ENCODE measurements at places on chromosomes 7 and 10.

- DNase-seq = no peak
These were observed 563.1 kb upstream of the GALNT17 start for GRCh38 chr7:70568674-70569334.

- DNase-seq = no peak
These were observed 94.7 kb downstream of the DYNC2I1 start for GRCh38 chr7:158950914-158951635.

- peak; percentile 32 for DNase-seq
These were observed 20.6 kb upstream of the FAM180A start for GRCh38 chr7:135769005-135769802.

- peak; percentile 75 for DNase-seq
These were observed 1.3 kb downstream of the MBLAC1 start for GRCh38 chr7:100127866-100128636.

DNA sequence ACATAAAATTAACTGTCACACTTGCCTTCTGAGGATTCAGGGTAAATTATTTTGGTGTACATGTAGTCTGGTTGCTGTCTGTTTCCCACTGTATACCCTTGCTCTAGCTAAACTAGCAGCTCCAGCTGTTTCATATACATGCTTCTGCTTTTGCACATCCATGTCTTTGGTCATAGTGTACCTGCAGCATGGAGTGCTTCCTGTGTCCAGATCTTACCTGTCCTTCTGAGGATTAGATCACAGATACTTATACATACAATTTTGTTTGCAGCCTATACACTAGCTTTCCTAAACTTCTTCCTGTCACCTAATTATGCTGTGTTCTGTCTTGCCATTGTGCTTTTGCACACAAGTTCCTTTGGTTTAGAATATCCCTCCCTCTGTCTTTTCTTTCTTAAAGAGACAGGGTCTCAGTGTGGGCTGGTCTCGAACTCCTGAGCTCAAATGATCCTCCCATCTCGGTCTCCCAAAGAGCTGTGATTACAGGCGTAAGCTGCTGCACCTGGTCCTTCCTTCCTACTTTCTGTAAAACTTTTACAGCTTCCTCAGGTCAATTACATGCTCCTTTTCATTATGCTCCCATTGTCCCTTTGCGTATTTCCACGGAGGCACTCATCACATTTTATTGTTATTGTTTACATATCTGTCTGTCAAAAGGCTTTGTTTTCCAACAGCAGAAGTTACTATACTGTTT lies 33.8 kb downstream of the TPST1 start:
- DNase-seq = no peak

DNA sequence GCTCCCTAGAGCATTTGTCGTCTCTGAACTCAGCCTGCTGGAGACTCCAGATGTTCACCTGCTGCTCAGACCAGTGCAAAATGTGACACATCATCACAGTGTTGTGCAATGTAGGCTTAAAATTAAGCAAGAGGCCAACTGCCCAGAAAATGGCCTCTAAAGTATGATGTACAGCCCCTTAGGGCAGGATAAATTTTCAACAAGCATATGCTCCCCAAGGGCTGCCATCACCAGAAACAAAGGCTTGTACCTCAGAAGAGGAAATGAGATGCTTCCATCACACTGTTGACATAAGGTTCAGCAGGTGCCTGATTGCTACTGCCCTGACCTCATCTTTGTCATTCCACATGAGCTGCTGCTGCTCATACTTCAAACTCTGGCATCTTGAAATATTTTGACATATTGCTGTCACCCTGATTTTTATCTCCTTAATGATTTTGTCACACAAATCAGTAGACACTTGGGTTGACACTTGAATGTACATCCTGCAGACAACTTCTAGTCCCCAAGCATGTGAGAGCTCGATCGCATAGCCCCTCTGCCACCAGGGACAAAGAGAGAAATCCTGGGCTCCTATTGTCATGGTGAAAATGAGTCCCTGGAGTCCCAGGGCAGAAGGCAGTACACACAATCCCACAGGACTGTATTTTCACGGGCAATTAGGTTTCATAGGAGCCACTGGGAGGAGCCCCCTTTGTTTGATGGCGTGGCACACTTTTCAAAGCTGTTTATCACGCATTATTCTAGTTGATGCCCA lies 219.7 kb upstream of the STK17A start:
- DNase-seq = no peak

DNA sequence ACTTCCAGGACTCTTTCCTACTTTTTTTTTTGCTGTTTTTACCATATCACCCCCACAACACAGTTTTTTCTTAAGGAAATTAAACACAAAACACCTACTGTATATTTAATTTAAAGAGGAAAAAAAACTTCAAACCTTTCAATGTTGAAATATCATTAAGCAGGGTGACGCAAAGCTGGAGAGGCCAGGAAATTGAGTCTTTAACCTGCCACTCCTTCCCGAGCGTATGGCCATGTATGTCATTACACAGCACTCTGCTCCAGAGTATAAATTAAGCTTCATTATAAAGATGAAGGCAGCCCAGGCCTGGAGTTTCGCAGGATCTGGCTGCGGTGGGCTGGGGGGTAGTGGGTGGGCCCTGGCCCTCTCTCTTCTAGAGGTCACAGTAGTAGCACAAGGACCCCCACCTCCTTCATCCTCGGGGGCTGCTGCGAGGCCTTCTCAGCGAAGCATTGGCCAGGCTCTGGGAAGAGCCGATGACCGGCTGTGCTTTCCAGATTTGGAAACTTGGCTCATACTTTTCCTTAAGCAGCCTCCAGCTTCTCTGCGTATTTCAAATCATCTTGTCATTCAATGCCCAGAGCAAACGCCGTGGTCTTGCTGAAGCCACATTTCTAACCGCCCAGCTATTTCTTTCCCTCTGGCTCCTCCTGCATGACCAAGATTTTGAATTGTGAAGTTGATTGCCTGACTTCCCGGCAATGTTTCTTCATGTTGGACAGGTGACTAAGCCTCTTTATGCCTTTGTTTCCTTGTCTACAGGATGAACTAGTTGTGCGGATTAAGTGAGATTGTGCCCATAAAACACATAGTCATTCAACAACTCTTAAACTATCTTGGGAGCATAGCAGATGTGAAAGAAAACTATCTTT lies 765.1 kb downstream of the SUGCT start:
- DNase-seq = no peak

- no peak for DNase-seq
These were observed 101.9 kb upstream of the LRRN3 start for GRCh38 chr7:110988890-110989501.

DNA sequence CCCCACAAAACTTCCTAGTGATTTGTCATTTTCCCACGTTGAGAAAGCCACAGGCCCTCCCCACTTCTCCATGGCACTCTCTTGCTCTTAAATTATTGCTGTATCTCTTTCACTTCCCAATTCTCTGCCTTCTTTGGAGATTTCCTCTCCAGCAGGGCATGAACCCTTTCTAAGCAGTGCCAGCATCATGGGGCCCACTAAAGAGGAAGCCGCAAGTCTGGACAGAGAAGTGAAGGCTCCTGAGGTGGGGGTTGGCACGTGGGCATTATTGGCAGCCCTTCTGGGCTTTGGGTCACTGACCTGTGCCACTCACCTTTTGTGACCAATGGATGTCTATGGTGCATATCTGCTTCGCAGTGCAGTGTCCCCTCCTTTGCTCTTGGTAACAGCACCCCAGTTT lies 97.7 kb upstream of the TCF7L2 start:
- no peak for DNase-seq

GRCh38 chr7:40598915-40599314 lies 464.1 kb downstream of the SUGCT start:
- DNase-seq = no peak
